Stimulated activated CD8-positive, alpha-beta memory T cell treated with anti-CD3 and anti-CD28 coated beads, Interleukin-7, amount 100 ng/mL, for 24 hours (primary cell): ENCODE measurements at places on chromosomes 11 and 22.

- DNase-seq: no peak
These were observed 128.8 kb downstream of the APIP start for GRCh38 chr11:34787348-34787747.

DNA sequence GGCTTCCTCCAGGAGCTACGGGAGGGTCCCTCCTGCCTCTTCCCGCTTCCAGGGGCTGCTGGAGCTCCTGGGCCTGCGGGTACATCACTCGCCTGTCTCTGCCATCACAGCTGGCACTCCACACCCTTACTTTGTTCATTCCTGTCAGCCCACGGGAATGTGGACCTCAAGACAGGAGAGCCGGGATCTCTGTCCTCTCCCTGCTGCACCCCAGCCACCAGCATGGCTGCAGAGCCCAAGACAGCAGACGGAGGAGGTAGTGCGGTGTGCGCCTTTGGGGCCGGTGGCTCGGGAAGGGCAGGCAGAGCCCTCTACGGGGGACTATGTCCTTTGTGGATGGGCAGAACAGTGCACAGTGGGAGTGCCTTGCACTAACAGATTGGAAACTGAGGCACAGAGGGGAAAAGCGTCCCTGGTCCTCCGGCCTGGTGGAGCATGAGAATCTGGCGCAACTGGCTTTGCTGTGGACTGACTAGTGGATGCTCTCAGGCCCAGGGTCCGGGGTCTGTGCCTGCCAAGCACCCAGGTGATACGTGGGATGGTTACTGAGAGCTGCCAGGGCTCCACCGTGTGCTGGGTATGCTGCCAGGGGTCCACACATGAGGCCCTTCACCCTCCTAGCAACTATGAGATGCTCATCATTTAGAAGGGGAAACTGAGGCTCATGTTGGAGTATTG is 47.3 kb downstream of the IGF2 start:
- no peak for DNase-seq

- DNase-seq: no peak
These were observed 435.5 kb downstream of the RAB38 start for GRCh38 chr11:87739766-87740165.

- DNase-seq: no peak
These were observed 119.9 kb downstream of the PGR start for GRCh38 chr11:101009690-101010055.

GRCh38 chr22:26996154-26996553 is 338.8 kb downstream of the MIAT start:
- DNase-seq: no peak
